ENCODE measurements at places on chromosomes 1 and 21.

DNA sequence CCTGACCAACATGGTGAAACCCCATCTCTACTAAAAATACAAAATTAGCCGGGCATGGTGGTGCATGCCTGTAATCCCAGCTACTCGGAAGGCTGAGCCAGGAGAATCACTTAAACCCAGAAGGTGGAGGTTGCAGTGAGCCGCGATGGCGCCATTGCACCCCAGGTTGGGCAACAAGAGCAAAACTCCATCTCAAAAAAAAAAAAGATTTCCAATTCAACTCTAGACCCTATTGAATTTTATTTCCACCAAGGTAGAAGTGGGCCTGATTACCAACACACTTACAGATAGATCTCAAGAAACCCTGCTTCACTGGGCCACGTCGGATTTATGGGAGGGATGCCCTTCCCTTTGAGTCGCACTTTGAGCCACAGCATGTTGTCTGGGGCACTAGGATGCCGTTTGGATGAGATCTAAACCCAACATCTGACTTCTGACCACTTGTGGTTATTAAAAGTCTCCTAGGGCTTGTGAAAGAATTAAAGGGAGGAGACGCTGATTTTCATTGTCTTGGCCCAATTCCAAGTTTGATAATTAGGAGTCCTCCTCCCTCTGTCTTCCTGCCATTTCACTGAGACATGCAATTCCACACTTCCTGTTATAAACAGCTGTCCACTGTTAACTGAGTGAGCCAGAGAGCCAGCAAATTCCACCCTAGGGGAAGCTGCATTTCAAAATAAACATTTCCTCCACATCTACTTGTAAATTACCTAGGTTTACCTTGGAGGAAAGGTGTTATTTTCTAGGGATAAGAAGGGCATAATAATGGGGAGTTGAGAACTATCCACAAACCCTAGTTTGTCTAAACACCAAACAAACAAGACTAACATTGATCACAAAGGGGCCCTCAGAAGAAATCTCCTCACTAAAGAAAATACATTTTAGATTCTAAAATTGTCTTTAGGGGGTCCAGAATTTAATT lies 5.2 kb upstream of the RERE start:
- no peak for DNase-seq

DNA sequence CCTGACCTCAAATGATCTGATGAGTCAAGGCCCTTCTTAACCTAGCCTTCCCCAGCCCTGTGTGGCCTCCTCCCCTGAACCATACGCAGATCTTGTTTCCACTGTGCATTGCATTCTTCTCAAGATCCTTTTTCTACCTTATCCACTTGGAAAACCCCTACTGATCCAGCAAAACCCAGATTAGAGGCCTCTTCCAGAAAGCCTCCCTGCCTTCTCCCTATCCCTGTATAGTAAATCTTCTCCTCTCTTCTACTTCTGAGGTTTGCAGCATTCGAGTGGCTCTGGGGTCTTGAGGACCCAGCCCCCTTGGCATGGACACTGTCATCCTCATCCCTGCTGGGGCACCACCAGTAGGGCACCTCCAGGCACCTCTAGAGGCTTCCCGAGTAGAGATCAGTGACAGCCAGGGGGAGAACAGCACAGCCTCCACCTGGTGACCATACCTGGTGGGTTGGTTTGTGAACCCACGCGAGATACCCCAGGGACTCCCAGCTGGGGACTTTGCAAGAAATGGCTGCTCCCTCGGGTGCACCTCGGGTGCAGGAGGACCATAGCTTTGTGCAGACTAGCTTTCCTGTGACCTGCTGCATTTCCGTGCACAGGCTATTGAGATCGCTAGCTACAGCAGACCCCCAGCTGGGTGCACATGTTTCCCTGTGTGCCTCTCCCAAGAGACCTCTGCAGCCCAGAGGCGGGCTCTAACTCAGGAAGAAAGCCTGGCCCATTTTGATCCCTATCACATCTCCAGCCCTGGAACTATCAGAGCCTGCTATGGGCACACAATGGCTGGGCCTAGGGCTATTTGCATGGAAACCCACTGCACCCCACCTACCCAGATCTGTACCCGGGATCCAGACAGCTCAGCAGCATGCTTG lies 34.2 kb downstream of the MATN1 start:
- DNase-seq, result no peak

GRCh38 chr1:30892671-30893073 lies 15.9 kb downstream of the SDC3 start:
- DNase-seq, result no peak

DNA sequence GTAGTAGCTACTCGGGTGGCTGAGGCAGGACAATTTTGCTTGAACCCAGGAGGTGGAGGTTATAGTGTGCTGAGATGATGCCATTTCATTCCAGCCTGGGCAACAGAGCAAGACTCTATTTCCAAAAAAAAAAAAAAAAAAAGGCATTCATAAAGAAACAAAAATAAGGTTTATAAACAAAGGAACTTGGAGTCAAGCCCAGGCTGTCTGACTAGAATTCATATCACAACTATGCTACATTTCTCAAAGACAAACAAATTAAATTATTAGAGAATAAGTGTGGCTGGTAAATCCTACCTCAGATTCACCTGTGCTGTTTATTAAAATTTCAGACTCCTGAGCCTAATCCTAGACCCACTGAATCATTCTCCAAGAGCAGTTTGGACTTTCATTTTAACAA lies 4.2 kb downstream of the GCLM start:
- DNase-seq, result no peak

DNA sequence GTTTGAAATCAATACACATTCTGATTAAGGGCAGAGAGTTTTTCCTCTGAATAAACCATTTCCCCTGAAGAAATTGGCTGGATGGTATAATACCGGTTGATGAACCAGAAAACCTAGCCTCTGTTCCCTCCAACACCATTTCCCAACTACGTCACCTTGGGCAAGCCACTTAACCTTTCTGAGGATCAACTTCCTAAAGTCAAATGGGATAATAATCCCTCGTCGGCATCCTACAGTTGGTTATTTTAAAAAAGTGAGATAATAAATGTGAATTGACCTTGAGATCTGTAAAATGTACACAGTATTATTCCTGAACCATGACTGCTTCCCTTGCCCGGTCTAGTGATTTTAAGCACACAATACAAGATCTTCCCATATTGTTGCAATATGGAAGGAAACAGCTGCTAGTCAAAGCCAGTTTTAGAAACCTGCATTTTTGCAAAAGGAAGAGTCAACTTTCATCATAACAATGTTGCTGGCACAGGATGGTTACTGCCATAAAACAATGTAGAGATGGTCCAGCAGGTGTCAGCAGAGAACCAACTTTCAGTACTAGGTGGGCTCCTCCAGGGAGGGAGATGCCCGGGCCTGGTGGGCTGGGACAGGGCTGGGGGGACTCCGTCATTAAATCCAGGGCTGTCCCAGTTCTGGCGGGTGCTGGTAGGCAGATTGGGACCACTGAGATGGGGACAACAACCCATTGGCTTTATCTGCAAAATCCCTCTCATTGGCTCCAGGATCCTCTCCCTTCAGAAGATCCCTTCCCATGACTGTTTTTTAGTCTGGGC lies 5.2 kb upstream of the HLX start:
- DNase-seq, result no peak

- DNase-seq, result no peak
Measured at GRCh38 chr1:228793032-228793431, 57.8 kb downstream of the RHOU start.

GRCh38 chr1:41272601-41273000 lies 30.5 kb upstream of the SCMH1 start:
- DNase-seq, result no peak

DNA sequence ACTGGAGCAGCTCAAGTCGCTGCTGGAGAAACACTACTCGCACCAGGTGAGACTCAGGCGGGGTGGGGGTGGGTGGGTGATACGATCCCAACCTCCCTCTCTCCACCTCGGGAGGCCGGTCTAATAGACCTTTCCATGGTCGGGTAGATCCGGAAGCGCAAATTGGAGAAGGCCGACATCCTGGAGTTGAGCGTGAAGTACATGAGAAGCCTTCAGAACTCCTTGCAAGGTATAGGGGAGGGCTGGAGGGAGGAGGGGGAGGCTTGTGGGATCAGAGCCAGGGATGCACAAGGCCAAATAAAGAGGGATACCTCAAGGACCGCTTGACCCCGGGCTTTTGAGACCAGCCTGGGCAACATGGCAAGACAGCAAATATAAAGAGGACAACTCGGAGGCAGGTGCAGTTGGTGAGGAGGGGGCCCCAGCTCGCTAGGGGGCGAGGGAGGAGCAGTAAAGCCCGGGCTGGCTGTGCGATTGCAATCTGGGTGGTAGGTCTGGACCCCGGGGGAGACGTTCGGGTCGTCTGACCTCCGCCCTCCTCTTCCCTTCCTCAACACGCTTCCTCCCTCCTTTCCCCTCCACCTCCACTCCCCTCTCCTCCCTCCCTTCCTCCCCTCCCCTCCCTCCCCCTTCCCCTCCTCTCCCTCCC lies 546 bp downstream of the HES3 start:
- no peak for DNase-seq

- DNase-seq, result no peak
Measured at GRCh38 chr1:100661176-100661575, 58.4 kb upstream of the VCAM1 start.

GRCh38 chr1:39691383-39692151 lies at the start of gene HPCAL4:
HPCAL4 (minus strand) TSS chr1:39691433; CDS start chr1:39684603, 6,830 bp downstream.
- DNase-seq, result peak; percentile 86

GRCh38 chr1:42913426-42914091 lies 45.1 kb downstream of the SLC2A1 start:
- DNase-seq, result no peak

GRCh38 chr21:35649186-35649585 lies 411.1 kb downstream of the SETD4 start:
- no peak for DNase-seq

DNA sequence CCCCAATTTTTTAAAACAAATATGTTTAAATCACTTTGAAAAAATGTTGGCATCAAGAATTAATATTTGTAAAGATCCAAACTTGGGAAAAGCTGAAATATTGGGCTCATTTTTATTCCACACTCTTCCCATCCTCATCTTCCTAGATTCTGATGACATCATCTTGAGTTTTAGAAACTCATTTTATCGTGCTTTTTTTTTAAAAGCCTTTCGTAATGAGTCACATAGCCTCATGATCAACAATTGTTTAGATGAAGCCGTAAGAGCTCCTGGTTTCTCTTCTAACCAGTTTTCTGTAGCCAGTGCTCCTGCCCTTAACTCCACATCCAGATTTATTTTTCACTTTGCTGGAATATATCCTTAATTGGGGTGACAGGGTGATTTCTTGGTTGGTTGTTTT lies 78.6 kb downstream of the POFUT2 start:
- DNase-seq, result no peak

DNA sequence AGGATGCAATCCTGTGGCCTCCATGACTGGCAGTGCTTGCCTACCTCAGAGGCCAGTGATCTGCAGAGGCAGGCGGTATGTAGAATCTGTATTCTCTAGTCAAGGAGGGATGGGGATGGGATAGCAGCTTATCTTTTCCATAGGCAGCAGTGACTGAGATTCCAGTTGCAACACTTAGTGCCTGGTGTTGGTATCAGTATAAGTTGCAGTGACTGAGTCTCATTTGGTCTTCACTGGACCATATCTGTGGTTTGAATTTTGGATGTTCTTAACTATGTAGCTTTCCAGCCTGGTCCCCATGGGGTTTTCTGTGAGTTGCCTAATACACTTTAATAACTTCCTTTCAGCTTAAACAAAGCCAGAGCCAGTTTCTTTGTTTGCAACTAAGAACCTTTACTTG lies 16.5 kb downstream of the DYRK1A start:
- no peak for DNase-seq

- no peak for DNase-seq
Measured at GRCh38 chr1:28343405-28343804, 14.6 kb downstream of the MED18 start.

DNA sequence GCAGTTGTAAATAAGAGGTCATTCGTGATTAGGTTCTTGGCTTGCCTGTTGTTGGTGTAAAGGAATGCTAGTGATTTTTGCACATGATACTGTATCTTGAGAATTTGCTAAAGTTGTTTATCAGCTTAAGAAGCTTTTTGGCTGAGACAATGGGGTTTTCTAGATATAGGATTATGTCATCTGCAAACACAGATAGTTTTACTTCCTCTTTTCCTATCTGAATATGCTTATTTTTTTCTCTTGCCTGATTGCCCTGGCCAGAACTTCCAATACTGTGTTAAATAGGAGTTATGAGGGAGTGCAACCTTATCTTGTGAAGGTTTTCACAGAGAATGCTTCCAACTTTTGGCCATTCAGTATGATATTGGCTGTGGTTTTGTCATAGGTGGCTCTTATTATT lies 576.1 kb upstream of the RGS18 start:
- no peak for DNase-seq

- DNase-seq, result no peak
Measured at GRCh38 chr1:88701275-88701674, 17.2 kb downstream of the PKN2 start.

GRCh38 chr1:221992427-221992826 lies 250.5 kb upstream of the DUSP10 start:
- no peak for DNase-seq

DNA sequence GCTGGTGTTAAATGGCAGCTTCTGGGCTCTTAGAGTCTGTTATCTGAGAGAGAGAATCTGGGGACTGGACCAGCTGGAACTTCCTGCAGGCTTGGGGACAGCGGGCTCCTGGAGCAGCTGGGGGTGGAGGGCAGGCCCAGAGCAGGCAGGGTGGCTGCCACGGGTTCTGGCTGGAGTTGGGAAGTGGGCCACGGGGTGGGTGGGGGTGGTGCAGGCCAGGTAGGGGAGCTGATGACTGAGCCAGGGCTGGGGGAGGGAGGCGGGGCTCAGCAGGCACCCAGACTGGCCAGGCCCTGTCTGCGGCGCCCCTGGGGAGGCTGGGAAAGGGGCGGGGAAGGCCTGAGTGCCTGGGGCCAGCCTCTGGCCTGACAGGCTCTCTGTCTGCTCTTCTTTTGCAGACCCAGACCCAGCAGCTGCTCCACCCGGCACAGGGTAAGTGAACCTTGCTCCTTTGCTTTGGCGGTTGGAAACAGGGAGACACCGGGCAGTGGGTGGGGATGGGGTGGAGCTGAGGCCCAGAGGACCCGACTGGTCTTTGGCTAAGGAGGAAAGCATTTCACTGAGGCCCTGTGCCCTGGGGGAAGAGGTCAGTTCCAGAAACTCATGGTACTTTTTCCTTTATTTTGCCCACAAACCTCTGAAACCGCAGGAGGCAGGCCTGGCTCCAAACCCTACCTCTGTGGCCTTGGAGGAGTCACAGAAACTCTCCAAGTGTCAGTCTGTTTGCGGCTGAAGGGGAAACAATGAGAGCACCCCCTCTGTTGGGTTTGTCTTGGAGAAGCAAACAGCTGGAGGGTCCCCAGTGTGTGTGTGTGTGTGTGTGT lies 48.8 kb downstream of the ARHGEF10L start:
- no peak for DNase-seq

DNA sequence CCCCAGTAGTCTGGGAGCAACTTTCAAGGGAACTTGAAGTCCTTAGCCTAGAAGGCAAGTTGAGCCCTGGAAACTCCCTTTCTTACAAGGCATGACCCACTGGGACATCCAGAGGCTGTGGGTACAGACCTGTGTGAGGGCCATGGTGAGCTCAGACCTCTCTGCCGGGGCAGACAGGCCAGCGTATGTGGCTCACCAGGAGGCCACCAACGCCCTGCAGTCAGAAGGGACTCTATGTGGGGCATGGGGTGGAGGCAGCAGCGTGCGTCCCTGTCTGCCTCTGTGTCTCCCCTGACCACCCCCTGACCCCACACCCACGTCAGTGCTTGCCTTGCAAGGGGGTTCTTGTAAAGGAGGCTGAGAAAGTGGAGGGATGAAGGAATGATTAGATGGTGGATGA lies 10.8 kb downstream of the COQ8A start:
- DNase-seq, result no peak

GRCh38 chr1:54359393-54360162 lies 46.6 kb downstream of the SSBP3 start:
- DNase-seq, result no peak
